ENCODE measurements at places on chromosomes 1 and 21. TPM values are rescaled to one million over a fixed set of nuclear protein-coding genes. Genes with fewer than 3 reads are reported as not detected.

SHE gene
- total RNA-seq: 23.3 TPM

LGR6 gene
- total RNA-seq: not detected

KCNH1 gene
- total RNA-seq: not detected

UHMK1 gene
- total RNA-seq: 86.7 TPM

FCRL2 gene
- total RNA-seq: not detected

SPRR2G gene
- total RNA-seq: not detected

HAO2 gene
- total RNA-seq: not detected

SPATA17 gene
- 1.5 TPM for total RNA-seq

CAMK1G gene
- total RNA-seq: not detected

CCDC17 gene
- 4.1 TPM for total RNA-seq

PRAMEF33 gene
- not detected for total RNA-seq

FCRL1 gene
- not detected for total RNA-seq

SGIP1 gene
- total RNA-seq: 20.9 TPM

RSPO1 gene
- not detected for total RNA-seq

CDCP2 gene
- total RNA-seq: 0.16 TPM

COL8A2 gene
- total RNA-seq: 5.9 TPM

KANK4 gene
- total RNA-seq: 9.4 TPM

PALMD gene
- total RNA-seq: 154 TPM

TPRG1L gene
- 57.0 TPM for total RNA-seq

GBP7 gene
- not detected for total RNA-seq

SMIM1 gene
- total RNA-seq: not detected

ITLN1 gene
- total RNA-seq: not detected

NBPF4 gene
- total RNA-seq: not detected

KRTAP19-1 gene
- total RNA-seq: not detected

ASTN1 gene
- not detected for total RNA-seq

PDE9A gene
- 3.1 TPM for total RNA-seq

OR2L3 gene
- total RNA-seq: not detected

Measured in subcutaneous adipose tissue (tissue), 4 donors.